ENCODE measurements at places on chromosomes 6 and 20.

DNA sequence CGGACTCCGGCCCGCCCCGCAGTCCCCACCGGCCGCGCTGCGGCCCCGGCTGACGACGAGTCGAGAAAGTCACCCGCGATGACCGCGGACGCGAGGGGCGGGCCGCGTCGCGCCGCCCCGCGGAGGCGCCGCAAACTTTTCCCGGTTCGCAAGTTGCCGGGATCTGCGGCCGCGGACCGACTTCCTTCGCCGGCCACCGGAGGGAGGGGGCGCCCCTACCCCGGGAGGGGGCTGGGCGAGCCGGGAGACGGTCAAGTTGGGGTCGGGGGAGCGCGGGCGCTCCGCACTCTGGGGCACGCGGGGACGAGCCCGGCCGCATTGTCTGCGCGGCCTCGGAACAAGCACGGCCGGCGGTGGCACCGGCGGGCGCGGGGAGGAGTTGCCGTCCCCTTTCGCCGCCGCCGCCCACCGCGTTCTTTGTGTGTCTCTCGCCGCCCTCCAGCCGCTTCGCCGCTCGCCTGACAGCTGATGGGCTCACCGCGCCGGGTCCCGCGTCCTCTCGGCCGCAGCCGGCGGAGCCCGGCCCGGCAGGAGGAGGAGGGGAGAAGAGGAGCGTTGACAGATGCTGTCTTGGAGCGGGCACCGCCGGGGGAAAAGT, 131.6 kb downstream of the OGFRL1 start:
- DNase-seq = no peak

GRCh38 chr6:56742122-56742791, 99.6 kb upstream of the DST start:
- no peak for DNase-seq

- DNase-seq = no peak
Measured at GRCh38 chr6:53929041-53929820, 134.4 kb downstream of the LRRC1 start.

DNA sequence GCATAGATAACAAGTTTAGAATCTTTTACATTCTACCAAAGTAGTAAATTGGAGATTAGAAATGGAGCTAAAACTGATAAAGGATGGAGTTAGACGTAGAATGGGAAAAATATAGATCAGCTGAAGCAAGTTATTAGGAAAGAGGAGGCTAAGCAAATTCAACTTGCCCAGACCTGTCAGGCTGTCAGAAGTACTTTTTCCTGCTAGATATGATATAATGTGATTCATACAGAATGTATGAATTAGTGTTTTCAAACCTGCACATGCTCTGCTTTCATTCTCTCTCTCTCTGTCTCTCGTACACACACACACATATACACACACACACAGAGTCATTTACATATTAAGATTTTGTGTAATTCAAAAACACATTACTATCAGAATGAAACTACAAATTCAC, 133.2 kb upstream of the HDGFL1 start:
- no peak for DNase-seq

GRCh38 chr6:49557177-49557576, 6.7 kb downstream of the C6orf141 start:
- DNase-seq = no peak

GRCh38 chr6:93779086-93779841, 359.9 kb upstream of the EPHA7 start:
- no peak for DNase-seq

DNA sequence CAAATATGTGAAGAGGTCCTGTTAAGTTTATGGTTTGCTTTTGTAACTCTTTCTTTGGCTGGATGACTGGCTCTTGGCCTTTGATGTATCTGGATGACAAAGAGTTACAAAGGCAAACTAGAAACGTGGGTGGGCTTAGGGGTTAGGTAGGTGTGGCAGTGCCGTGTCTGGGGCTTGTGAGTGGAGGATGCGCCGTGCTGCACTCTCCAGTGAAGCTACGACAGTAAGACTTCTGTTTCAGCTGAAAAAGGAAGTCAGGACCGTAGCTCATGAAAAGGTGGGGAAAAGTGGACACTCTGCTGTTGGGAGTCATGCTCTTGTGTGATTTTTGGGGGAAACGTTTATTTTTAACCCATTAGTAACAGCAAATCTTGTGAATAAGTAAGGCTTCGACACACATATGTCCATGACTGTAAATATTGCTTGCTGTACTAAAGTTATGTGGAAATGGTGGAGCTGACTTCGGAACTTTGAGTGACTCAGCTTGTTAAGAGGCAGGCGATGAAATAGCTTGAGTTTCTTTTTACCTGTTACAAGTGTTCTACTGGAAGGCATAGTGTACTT, 45.6 kb downstream of the DUSP22 start:
- DNase-seq = no peak

DNA sequence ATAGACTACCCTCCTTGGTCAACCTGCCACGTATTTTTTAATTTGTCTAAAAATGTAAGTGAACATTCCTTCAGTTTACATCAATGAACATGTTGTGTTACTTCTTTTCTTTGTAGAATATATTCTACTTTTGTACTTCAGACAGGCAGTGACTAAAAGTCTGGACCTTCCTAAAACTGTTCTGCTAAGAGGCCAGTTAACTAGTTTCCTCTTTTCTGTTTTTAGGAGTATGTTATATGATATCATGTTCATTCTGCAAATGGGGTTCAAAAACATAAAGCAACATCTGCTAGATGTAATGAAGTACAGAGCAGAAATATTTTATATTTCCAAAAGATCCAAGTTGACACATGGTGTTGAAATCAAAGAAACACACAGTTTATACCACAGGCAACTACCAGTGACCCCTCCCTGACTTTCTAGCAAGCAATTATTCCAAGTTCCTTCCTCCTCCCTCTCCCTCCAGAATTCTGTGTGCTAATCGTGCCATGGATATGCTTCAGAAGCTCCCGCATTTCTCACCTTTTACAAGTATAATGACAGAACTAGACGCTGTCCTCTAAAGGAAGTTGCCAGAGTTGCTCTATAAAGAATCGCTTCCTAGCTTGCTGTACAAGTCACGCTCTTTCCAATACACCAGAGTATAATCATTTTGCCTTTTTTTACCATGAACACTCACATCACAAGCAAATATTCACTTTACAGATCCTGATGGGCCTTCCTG, 64.7 kb downstream of the ARHGAP18 start:
- no peak for DNase-seq

- no peak for DNase-seq
Measured at GRCh38 chr6:133587546-133588160, 301.3 kb upstream of the TCF21 start.

GRCh38 chr6:82555801-82556200, 192.2 kb downstream of the TPBG start:
- DNase-seq = no peak

DNA sequence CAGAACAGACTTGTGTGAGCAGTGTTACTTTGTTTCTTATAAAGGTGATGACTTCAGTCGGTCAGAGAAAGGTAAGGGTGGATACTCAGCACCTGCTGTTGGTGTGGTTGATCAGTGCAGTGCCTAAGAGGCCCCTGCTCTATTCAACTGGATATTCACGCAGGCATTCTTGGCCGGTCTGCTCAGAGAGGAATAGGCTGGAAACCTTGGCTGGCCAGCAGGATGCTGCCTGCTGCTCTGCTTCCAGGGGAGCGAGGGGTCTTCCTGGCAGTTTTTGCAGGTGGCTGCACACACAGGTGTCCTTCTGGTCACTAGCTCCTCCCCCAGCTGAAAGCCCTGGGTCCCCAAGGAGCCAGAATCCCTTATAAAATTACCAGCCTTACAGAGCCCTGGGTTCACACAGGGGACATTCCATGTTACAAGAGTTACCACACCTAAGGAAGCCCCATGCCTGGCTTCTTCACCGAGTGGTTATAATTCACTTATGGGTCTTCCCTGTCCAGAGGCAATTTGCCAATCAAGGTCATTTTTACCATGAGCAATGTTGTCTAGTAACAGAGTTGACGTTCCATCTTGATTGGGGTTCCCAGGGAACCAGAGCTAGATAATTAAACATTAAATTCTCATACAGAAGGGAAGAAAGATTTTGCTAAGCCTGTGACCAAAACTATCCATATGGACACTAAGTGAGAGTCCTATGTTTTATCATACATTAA, 16.4 kb downstream of the SYNJ2 start:
- DNase-seq = no peak

DNA sequence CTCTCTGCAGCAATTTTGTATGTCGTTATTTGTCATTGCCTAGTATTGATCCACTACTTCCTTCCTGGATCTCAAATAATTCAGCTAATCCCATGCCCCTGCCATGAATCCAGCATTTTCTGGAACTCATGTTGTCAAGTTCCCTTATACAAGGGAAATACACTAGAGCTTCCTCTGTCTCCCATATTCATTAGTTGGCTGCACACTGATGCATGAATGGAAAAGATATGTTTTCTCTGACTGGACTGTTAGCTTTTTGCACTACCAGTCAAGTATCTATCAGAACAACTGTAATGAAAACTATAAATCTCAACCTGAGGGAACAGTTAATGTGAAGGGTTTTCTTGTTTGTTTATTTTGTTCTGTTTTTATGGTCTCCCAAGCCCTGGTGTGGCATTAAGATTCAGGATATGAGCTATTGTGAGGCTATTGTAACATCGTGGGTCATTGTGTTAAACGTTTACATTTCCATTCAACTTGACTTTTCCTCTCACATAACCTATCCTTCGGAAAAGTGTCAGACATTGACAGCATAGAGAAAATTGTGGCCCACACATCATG, 102.5 kb upstream of the FAM8A1 start:
- no peak for DNase-seq

- no peak for DNase-seq
Measured at GRCh38 chr6:41836660-41837052, 49.2 kb downstream of the TOMM6 start.

DNA sequence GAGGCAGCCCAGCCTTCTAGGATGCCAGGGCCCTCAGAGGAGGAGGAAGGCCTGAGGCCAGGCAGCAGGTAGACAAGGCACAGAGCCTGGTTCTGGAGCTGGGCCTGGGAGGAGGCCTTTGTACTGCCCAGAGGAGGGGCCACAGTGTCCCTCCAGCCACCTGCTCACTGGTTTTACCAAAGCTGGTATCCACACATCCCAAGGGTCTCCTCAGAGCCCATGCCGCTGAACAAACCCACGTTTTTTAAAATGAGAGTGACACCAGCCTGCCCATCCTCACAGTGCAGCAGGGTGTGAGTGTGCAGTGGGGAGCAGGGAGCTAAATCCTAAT, 162.7 kb downstream of the LY86 start:
- DNase-seq = no peak

GRCh38 chr20:8875586-8875985, 193.3 kb upstream of the PLCB4 start:
- no peak for DNase-seq

- DNase-seq = no peak
Measured at GRCh38 chr6:132504757-132505156, 8.2 kb downstream of the STX7 start.

DNA sequence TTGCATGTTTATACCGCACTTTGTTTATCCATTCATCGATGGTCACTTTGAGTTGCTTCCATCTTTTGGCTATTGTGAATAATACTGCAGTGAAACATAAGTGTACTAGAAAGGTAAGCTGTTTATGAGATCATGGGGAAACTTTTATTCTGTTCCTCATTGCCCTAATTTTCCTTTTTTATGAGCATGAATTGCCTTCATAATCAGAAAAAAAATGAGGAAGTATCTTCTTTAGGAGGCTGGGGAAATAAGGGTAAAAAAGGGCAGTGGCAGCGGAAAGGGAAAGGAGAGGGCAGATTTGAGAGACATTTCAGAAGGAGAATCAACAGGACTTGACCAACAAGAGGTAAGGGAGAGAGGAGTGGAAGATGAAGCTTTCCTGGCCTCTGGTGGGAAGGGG, 14.3 kb upstream of the SERINC3 start:
- DNase-seq = no peak

DNA sequence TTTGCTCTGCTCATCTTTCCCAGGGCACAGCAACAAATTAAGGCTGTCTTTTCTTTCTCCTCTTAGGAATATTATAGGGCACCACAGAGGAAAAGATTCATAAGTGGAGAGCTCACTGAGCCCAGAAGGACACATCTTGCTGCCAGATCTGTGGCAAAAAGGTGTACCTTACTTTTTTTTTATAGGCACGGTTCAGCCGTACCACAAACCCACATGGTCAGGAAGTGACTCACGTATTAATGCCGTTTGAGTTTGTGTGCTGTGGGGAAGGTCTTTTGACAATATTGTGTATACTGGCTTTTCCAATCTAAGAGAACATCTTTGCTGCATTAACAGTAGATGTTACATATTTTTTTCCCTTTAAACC, 28.4 kb downstream of the PAQR8 start:
- no peak for DNase-seq

DNA sequence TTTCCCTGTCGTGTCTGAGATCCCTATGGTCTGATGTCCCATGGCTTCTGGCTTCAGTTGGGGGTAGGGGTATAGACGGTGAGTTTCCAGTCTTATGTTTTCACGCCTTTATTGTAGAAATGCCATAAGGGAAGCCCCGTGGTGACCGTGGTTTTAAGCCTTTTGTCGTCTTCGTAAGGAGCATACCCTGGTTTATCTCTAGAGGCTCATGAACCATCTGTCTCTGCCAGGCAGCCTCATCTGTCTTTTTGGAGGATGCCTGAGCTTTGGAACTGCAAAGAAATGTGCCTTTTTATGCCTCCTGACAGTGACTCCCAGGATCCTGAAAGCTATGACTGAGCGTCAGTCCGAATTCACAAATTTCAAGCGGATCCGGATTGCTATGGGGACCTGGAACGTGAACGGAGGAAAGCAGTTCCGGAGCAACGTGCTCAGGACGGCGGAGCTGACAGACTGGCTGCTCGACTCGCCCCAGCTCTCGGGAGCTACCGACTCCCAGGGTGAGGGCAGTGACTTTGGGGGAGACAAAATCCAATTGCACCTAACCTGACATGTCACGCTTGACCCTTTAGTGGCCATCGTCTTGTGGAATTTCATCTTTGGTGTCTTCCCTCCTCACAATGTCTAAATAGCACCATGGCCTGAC, 84.6 kb downstream of the SYNJ2 start:
- DNase-seq = no peak

GRCh38 chr6:150575836-150576235, 23.8 kb upstream of the PLEKHG1 start:
- DNase-seq = no peak

- DNase-seq = no peak
Measured at GRCh38 chr6:39184906-39185580, 44.2 kb downstream of the KCNK5 start.

- DNase-seq = no peak
Measured at GRCh38 chr6:105867277-105867676, 218.9 kb upstream of the PRDM1 start.
